ACHN (cell line): ENCODE measurements at places on chromosomes 16 and 17.
A peak's percentile ranks its signal among the peaks of the same experiment; 100 is the strongest.

- peak; percentile 16 for DNase-seq
These were observed 106.9 kb downstream of the SOCS1 start for GRCh38 chr16:11149011-11149616.

DNA sequence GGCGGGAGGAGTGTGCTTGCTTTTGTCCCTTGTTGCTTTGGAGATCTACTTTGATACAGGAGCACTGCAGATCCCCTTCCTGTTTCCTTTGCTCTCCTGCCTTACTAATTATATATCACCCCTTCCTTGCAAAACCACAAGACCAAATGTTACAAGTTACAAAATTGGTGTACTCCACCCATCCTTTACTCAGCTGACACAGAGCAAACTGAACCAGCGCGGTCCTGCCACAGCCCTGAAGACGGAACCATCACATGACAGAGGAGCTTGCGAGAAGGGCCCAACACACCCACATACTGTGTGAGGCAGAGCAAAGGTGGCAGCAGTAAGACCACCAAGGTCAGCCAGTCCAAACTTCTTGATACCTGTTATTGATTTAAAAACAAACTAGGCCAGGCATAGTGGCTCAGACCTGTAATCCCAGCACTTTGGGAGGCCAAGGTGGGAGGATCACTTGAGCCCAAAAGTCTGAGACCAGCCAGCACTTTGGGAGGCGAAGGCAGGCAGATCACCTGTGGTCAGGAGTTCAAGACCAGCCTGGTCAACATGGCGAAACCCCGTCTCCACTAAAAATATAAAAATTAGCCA, 33.2 kb downstream of the CYTH1 start:
- no peak for DNase-seq

DNA sequence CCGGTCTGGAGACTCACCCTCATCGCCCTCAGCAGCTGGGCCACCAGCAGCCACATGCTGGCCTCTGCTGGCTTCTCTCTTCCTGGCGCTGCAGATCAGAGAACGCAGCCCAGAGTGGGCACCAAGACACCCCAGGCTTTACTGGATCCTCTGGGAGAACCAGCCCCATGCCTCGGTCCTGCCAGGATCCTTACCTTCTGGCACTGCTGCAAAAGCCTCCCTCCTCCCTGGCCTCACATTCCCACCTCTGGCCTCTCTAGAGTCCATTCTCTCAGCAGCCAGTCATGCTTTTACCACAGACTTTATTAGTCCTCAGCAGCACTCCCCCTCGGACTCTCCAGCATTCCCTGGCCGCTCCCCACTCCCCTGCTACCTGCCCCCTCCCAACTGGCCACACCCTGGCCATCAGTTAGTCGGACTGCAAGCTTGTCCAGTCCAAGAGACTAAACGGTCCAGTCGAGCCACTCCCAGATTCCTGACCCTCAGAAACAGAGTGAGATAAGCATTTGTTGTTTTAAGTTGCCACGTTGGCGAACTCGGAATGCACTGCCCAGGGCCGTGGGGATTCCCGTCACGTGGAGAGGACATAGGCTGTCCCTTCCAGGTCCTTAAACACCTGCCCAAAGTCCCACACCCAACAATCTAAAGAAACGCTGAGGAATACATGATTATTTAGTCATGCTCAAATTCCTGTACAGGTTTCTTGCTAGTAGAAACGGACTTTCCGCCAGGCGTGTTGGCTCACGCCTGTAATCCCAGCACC, 5.9 kb upstream of the SPG7 start:
- DNase-seq = peak; percentile 68

DNA sequence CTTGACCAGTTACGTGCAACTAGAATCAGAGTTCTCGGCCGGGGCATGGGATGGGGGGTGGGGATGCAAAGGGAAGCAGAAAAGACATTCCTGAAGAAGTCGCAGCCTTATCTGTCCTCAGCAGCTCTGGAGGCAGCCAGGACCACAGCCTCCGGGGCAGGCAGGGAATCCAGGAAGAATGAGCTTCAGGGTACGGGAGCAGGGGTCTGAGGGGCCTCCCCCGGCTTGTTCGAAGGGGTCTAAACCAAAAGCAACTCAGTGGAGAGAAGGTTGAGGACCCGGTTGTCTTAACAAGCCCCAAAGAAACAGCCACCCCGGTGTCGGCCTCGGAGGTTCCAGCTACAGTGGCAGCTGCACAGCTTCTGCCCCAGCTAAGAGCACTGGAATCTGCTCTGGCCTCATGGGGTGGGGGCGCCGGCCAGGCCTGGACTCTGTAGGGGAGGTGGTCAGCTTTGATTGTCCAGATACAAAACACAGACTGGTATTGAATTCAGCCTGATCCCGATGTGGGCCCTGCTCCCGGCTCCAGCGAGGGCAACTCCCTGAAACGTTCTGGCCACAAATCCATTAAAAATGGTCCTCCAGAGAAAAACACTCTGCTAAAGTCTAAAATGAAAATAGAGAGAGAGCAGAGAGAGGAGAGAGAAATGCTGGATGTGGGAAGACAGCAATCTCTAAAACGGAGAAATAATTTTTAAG, 7.7 kb downstream of the HOXB4 start:
- DNase-seq = no peak

DNA sequence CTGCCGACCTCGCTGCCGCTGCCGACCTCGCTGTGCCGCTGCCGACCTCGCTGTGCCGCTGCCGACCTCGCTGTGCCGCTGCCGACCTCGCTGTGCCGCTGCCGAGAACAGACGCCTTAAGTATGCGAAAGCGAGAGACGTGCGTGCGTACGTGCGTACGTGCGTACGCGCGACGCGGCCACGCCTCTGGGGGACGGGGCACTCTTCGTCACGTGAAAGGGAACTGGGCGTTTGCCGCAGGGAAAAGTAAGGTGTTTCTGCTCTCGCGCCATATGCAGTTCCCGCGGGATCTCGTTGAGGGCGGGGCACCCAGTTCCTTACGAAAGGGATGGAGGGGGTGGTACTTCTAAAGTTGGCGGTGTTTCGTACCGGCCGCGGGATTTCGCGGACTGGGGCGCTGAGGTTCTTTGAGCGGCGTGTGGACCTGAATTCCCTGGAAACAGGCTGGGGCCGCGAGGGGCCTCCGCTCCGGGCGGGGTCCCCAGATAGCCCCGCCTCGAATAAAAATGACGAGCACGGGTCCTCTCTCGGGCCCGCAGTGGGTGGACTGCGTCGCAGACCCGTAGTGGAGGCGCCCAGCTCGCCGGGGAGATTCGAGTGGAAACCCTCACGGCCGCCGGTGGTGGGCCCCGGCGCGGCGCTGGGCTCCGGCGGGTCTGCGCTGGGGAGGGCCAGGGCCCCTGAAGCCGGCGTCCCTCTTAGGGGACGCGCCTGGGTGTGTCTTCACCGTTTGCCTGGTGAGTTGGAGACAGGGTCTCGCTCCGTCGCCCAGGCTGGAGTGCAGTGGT, at the start of gene EIF4A3:
Gene EIF4A3 (minus strand): TSS at position 94 of the 788 bp plus-strand sequence. CDS start 167 bp downstream, outside the sequence.
- peak; percentile 99 for DNase-seq

- DNase-seq = no peak
These were observed at the start of gene KRTAP4-6 for GRCh38 chr17:41140360-41141131. Gene KRTAP4-6, minus strand, starts transcription at chr17:41140544. Its CDS starts 57 bp downstream, at chr17:41140487.

GRCh38 chr17:4579678-4580077, 4.7 kb upstream of the SMTNL2 start:
- DNase-seq = no peak

DNA sequence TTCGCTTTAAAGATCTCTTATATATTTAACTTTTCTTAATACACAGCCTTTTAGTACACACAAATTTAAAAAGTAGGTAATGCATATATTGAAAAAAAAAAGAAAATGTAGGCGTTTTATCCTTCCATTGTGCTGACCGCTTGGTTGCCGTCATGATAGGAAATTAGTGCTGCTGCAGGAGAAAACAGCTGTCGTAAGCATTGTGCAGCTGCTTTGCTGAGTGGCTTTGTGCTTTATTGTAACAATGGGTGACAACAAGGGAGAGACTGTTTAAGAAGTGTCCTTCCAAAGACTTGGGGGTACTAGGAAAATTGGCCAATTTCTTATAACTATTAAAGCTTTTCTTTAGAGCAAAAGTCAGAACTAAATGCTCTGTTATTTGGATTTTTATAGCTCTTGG, 5.0 kb downstream of the HERPUD1 start:
- no peak for DNase-seq

DNA sequence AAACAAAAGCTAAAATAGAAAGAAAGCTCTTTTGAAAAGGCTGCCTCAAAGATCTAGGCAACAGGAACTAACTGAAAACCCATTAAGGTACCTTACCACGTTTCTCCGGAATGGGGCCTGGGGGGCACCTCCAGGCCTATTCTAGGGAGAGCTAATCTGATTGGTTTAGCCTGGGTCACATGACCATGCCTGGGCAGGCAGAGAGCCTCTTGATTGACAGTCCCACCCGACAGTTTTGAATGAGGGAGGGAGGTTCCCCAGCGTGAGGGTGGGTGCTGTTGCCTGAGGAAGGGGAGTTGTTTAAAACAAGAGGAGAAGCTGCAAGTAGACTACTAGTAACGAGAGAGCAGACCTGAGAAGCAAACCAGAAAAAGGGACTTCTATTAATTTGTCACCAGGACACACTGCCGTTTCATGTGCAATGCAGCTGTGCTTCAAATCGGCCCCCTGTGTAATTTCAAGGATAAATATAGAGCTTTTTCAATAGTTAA, 143.4 kb upstream of the HS3ST2 start:
- peak; percentile 33 for DNase-seq

- DNase-seq = no peak
These were observed 348.6 kb upstream of the ZFHX3 start for GRCh38 chr16:73396556-73396955.

DNA sequence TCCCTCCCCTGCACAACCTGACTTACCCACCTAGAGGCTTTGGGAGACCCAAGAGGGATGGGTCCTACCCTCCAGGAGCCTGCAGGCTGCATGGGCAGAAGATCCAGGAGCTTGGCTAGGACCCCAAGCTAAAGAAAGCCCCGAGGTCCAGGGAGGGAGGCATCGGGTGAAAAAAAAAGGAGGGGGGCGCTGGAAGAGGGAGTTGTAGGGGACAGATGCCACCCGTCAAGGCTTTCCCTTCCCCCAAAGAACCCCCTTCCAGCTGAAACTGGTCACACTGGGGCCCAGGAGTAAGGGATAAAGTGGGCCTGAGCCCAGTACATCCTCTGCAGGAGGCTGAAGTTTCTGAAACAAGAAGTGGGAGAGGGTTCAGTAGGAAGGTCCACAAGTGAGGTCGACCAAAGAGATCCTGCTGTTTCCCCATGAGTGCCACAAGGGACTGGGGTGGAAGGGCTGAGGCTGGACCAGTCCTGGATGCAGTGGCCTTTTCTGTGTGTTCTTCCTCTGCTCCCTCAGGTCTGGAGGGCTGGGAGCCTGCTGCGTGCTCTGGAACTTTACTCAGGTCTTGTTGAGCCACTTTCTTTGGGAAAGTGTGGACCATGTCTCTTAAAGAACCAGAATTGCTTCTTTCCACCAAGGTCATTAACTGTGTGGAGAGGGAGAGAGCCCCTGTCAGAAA, 14.2 kb upstream of the CBFB start:
- DNase-seq = no peak

DNA sequence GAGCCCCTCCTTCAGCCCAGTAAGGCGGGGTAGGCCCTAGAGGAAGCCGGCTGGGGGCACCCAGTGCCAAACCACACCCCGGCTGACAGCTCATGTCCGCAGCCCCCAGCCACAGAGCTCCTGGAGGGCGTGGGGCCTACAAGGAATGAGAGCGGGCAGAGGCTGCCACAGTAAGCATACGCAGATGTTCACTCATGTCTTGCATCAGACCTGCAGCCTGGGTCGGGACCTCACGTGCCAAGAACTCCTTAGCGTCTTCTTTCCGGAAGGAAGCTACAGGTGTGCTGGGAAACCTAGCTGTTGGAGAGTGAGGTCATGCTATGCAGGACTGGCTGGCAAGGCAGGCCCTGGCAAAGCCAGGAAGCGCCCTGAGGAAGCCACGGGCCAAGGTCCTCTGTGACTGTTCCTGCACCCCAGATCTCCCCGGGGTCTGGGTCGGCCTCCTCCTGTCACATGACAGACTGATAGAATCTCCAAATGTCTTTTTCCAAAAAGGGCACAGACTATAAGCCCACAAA, 1.6 kb downstream of the ZNF598 start:
- no peak for DNase-seq

DNA sequence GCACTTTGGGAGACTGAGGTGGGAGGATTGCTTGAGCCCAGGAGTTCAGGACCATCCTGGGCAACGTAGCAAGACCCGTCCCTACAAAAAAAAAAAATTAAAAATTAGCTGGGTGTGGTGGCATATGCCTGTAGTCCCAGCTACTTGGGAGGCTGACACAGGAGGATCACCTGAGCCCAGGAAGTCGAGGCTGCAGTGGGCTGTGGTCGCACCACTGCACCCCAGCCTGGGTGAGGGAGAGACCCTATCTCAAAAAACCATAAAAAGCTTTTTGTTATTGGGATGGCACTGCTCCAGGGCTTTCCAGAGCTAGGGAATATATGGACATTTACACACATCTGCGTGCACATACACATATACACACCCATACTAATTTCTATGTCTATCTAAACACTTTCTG, 8.1 kb upstream of the ARMC5 start:
- no peak for DNase-seq

DNA sequence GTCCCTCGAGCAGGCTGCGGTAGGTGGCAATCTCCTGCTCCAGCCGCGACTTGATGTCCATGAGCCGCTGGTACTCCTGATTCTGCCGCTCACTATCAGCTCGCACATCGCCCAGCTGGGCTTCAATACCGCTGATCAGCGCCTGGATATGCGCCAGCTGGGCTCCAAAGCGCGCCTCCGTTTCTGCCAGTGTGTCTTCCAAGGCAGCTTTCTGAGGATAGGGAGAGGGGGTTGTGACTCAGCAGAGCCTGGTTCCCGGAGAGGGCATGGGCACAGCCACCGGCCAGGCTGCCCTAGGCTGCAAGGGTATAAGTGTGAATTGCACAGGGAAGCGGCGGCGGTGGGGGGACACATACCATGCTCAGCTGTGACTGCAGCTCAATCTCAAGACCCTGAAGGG, 4.3 kb downstream of the KRT19 start:
- no peak for DNase-seq

GRCh38 chr17:79997011-79997660, 38.5 kb downstream of the TBC1D16 start:
- DNase-seq = no peak

DNA sequence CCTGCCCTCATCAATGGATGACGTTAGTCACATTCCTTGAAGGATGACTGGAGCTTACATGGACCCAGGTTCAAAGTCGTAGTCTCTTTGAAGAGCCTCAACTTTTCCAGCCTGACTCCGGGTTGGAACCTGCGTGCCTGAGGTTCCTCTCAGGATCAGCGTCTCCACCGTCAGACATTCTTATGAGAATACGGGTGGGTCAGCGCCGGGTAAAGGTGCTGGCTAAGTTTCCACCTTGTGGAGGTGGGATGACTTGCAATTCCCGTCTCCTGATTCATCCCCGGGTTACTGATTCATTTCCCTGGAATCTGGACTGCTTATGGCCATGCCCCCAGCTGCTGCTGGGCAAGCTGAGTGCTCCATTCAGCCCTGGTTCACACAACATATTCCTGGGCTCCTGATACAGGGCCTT, 38.9 kb upstream of the CMIP start:
- peak; percentile 99 for DNase-seq

GRCh38 chr17:42553161-42553818, 567 bp downstream of the HSD17B1 start:
- no peak for DNase-seq

GRCh38 chr16:86584726-86585721, 6.7 kb downstream of the FOXL1 start:
- DNase-seq = no peak

- DNase-seq = peak; percentile 67
These were observed 76.7 kb upstream of the CBX4 start for GRCh38 chr17:79915850-79916430.

- no peak for DNase-seq
These were observed 71.2 kb upstream of the MRTFB start for GRCh38 chr16:13999895-14000425.
